ENCODE measurements at places on chromosomes 1 and 21.
A peak's percentile ranks its signal among the peaks of the same experiment; 100 is the strongest.

DNA sequence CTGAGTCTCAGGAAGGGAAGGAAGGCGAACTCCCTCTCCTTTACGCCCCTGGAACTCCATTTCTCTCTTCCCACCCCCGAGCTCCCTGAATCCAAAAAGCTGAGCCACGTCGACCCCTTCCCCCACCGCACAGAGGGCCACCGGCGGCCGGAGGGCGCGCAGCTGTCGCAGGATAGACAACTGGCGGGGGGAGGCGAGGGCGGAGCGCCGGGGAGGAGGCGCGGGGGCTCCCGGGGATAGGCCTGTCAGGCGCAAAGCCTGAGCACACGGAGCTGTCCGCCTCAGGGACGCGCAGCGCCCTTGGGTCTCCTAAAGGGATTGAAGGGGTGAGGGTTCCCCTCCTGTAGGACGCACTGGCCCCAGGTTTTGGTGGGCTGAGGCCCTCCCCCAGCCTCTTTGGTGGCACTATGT is 752 bp upstream of the ACTA1 start:
- no peak for DNase-seq

DNA sequence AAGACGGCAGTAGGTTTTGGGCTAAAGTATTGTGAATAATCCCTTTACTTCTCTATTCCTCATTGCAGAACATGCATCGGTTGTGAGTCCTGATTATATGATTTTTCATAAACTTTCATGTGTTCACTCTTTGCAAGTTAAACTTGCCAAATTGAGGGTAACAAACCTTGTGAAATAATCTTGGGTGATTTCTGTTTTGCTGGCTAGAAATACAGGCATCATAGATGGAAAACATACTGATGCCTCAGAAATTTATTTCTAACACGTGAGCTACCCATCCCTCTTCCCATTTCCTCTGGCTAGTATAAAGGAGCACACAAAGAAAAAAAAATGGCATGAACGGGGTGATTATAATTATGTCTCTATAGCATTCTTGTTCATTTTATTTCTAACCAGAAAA is 39.6 kb downstream of the RGS5 start:
- DNase-seq, result no peak

DNA sequence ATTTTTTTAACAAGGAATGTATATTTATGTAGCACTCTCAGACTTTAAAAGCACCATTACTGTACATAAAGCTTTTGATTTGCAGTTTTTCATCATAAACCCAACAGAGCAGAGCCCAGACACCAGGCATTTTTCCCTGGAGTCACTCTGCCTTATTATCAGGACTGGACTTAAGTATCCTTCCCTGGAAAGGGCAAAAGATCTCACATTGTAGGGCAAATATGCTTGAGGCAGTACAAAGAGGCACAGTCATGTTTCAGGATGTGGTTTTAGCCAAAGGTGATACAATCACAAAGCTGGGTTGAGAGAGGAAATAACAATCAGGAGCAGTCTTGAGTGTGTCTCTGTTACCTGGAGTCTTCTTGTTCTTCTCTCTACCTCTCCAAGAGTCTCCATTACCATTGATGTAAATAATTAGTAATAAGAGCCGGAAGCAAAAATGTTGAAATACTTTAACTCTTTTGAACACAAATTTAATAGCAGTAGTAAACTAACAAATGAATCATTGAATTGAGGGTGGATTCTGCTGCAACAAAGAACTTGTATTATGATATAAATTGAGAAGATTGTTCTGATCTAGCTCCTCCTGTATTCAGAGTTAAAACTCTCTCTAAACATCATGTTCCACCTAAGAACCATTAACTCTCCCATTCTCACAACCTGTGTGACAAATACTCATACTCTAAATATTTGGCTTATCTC is 160.5 kb downstream of the LTN1 start:
- peak; percentile 51 for DNase-seq

GRCh38 chr1:72037745-72038343 is 244.5 kb downstream of the NEGR1 start:
- peak; percentile 31 for DNase-seq

DNA sequence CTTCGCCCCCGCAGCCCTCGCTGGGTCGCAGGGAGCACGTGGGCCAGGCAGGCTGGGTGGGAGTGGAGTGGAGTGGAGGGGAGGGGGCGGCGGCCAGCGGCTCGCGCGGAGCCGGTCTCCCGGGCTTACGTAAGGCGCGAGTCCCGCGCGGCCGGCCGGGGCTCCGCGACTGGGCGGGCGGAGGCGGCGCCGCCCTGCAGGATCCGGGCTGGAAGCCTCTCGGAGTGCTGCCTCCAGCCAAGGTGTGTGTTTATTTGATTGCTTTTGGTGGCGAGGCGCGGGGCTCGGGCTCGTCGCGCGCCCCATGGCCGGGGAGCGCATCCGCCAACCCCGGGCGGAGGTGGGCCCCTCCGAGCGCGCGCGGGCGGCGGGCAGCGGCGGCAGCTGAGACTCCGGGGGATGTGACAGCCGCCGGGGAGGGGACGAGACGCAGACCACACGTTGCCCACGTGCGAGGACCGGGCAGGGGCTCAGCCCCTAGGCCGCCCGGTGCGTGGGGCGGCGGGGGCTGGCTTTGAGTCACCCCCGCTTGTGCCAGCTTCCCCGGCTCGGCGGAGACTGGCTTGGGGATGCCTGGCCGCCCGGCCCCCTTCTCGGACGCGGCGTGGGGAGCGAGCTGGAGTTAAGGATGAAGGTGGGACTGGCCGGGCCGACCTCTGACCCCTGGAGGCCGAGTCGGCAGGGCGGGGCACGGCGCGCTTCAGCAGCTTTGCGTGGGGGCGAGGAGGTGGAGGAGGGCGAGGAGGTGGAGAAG is 402 bp upstream of the AK4 start:
- no peak for DNase-seq

DNA sequence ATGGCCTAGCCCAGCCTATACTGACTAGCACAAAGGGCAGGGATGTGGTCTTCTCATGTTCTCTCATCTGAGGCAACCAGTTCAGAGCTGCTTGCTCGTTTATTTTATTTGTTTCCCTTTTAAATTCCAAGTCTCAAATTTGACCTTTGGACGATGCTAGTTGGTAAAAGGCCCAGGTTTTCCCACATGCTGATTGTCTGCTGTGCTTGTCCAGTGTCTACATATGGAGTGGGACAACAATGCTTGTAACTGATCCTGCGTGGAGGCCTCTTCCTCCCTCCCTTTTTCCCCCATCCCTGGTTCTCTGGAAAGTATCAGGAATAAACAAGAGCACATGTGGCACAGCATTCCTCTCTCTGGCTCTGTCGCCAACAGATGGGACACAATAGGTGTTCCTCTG is 34.0 kb upstream of the BEND5 start:
- DNase-seq, result no peak

DNA sequence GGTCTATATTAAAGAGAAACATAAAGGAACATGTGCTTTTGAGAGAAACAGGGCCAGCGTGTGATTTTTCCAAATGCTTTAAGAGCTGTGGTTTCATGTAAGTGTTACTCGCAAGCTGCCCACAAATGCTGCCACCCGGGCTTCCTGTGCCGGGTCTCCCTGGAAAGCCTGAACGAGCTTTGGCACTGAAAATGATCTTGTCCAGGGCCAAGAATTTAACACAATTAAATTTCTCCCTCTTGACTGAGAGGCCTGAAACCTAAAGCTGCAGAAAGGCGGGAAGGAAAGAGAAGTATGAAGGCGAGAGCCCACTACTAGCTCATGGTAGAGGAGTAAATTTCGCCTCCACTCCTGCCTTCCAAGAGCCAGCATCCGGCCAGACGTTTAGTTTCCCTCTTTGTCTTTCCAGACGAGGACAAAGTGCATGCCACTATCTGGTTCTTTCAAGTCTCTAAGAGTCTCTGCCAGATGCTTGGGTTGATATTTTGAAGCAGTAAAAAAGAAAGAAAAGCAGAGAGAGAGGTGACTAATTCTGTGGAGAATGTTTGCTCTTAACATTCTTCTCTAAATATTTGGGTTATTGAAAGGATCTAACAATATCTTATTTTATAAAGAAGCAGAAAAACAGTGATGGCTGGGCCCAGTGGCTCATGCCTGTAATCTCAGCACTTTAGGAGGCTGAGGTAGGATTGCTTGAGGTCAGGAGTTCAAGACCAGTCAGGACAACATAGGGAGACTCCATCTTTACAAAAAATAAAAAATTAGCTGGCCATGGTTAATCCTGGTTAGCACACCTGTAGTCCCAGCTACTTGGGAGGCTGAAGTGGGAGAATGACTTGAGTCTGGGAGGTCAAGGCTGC is 100.0 kb upstream of the HNRNPU start:
- peak; percentile 63 for DNase-seq

DNA sequence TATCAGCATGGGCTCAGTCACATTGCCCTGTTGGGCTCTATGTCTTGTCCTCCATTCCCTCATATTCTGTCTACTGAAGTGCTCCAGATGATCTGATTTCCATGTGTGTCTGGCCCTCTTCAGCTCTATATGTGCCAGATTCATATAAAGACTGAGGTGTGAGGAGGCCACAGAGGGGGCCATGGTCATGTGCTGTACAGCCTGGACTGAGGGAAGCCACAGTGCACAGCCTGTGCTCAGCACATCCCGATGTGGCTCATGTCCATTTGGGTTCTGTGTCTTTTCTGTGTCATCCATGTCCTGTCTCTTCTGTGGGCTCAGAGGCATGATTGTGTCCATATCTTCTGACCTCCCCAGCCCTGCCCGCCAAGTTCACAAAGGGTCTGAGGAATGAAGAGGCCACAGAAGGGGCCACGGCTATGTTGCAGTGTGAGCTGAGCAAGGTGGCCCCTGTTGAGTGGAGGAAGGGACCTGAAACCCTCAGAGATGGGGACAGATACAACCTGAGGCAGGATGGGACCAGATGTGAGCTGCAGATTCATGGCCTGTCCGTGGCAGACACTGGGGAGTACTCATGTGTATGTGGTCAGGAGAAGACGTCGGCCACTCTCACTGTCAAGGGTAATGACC is 97.0 kb downstream of the OBSCN start:
- no peak for DNase-seq

GRCh38 chr1:37477198-37477931 is 3.0 kb downstream of the ZC3H12A start:
- no peak for DNase-seq

- no peak for DNase-seq
These were observed 141.3 kb upstream of the ADAMTS5 start for GRCh38 chr21:27108228-27108627.

DNA sequence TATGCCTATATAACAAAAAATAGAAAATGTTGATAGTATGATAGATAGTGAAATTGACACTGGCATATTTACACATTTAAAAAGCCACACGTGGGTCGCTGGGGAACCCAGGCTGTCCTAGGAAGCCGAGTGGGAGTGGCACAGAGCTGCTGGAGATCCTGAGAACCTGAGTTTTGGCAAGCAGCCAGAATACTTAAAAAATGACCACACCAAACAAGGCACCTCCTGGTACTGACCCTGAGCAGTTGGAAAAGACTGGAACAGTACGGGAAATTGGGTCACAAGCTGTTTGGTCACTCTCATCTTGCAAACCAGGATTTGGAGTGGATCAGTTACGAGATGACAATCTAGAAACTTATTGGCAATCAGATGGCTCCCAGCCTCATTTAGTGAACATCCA is 111.5 kb downstream of the ZFYVE9 start:
- no peak for DNase-seq

- no peak for DNase-seq
These were observed 68.4 kb downstream of the ST6GALNAC3 start for GRCh38 chr1:76142771-76143540.

DNA sequence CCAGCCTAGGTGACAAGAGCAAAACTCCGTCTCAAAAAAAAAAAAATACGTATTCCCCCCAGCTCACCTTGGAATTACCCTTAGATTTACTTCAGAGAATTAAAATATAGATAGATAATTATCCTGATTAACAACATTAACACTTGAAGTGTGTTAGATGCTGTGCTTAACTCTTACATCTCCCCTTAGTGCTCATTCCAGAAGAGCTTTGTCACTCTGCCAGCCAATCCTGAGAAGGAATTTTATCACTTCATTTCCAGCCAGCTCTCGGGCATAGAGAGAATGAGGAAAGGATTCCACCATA is 1.6 kb upstream of the SHC1 start:
- no peak for DNase-seq

- DNase-seq, result no peak
These were observed 6.3 kb downstream of the C1orf53 start for GRCh38 chr1:197908716-197909220.

GRCh38 chr21:18801468-18801867 is 397.9 kb upstream of the TMPRSS15 start:
- no peak for DNase-seq

GRCh38 chr1:92754000-92754718 is 30.7 kb downstream of the EVI5 start:
- DNase-seq, result no peak

DNA sequence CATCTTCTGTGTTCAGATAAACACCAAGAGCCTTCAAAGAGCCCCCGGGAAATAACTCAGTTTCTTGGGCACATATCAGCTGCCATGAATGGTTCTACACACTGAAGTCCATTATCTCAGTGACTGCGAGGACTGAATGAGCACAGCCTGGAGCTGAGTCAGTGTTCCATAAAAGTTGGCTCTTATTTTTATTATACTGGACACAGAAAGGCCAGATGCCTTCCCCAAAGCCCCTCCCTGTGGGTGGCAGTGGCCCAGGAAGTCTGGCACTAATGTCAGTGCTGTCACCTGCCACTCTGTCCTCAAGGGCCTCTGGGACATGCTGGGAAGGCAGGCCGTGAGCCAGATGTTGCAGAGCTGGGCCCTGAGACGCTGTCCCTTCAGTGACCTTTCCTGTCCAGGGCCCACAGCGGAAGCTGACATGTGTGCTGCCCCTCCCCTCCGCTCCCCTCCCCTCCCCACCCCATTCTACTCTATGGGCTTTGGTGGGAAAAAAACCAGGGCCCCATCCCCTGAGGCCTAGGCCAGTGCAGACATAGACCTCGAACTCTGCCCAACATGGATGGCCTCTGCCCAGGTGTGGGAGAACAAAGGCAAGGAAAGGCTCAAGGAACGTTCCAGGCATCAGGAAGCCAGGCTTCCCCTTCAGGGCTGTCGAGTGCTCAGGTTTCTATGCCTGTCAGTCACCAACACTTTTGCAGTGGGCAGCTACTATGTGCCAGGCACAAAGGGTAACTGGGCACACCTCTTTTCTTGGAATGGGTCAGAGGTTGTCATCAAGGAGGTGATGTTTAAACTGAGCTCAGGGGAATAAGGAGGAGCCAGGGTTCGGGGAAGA is 22.4 kb upstream of the NPPB start:
- DNase-seq, result no peak

GRCh38 chr1:3819771-3820200 is 23.5 kb upstream of the LRRC47 start:
- DNase-seq, result no peak

- DNase-seq, result no peak
These were observed 358.3 kb downstream of the KIF26B start for GRCh38 chr1:245512980-245513578.
